ENCODE measurements at places on chromosomes 6 and 20.

GRCh38 chr20:15375836-15376235 is 1038.4 kb upstream of the FLRT3 start:
- no peaks in the 10 kb centered on the region for H3K36me3 ChIP-seq
- no peak overlapping the region for H3K4me3 ChIP-seq
- no peak for DNase-seq
- H3K4me1 ChIP-seq, result no peaks in the 10 kb centered on the region
- no peaks in the 10 kb centered on the region for H3K27me3 ChIP-seq
- no peak overlapping the region for H3K27ac ChIP-seq

GRCh38 chr20:2103461-2104153 is 2.0 kb downstream of the STK35 start:
- peak overlapping the region; percentile 79 for H3K27ac ChIP-seq
- peaks cover 54% of the 10 kb centered on the region for H3K4me1 ChIP-seq
- no peak for DNase-seq
- H3K36me3 ChIP-seq, result peaks cover 25% of the 10 kb centered on the region
- H3K27me3 ChIP-seq, result no peaks in the 10 kb centered on the region

DNA sequence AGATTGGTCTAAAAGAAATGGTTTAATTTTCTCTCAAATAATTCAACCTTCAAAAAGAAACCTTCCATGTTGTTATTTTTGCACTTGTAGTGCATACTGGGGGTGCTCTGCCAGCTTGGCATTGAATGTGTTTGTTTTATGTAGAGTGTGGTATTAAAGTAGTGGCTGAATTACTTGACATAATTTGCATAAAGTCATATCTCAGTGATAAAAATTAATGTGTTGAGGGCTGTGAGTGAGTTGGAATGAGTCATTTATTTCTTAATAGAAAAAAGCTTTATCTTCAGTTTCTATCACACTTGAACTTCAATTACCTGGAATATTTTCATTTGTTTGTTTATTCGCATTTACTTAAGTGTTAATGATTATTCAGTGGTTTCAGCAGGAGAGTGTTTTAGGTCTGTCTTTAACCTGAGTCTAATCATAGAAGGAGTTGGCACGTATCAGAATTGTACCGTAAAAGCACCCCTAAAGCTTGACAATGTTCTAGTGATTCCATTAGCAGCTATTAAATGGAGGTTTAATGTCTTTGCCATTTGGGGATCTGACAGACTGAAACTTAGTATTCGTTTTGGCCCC is 801.2 kb upstream of the FLRT3 start:
- no peak overlapping the region for H3K4me3 ChIP-seq
- DNase-seq, result no peak
- H3K4me1 ChIP-seq, result no peaks in the 10 kb centered on the region
- no peak overlapping the region for H3K27ac ChIP-seq
- H3K27me3 ChIP-seq, result no peaks in the 10 kb centered on the region
- no peaks in the 10 kb centered on the region for H3K36me3 ChIP-seq

- H3K27ac ChIP-seq, result no peak overlapping the region
- no peak for DNase-seq
- no peak overlapping the region for H3K4me3 ChIP-seq
Measured at GRCh38 chr6:142013875-142014495, 118.7 kb upstream of the GJE1 start.

DNA sequence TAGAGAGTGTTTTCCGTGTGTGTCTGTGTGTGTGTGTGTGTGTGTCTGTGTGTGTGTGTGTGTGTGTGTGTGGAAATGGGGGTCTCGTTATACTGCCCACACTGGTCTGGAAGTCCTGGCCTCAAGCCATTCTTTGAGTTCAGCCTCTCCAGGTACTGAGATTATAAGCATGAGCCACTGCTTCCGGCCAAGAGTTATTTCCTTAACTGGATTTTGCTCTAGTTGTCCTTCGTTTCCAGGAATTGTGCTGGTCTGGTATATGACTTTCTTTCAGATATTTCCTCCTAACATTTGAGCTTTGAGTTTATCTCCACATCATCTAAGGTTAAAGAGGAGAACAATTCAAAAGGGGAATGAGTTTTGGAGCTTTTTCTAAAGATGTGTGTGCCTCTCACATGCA is 124.8 kb downstream of the SH3BGRL2 start:
- peaks cover 28% of the 10 kb centered on the region for H3K27me3 ChIP-seq
- H3K27ac ChIP-seq, result no peak overlapping the region
- no peak for DNase-seq
- H3K4me1 ChIP-seq, result no peaks in the 10 kb centered on the region
- H3K36me3 ChIP-seq, result no peaks in the 10 kb centered on the region

- peaks cover 10% of the 10 kb centered on the region for H3K27me3 ChIP-seq
- no peak overlapping the region for H3K4me3 ChIP-seq
- no peaks in the 10 kb centered on the region for H3K36me3 ChIP-seq
- peak; percentile 23 for DNase-seq
- peaks cover 11% of the 10 kb centered on the region for H3K4me1 ChIP-seq
Measured at GRCh38 chr20:62627901-62628612, 14.2 kb upstream of the SLCO4A1 start.

- no peaks in the 10 kb centered on the region for H3K27me3 ChIP-seq
- DNase-seq, result peak; percentile 48
- peak overlapping the region; percentile 38 for H3K27ac ChIP-seq
- no peak overlapping the region for H3K4me3 ChIP-seq
- H3K4me1 ChIP-seq, result peaks cover 48% of the 10 kb centered on the region
- H3K36me3 ChIP-seq, result peaks cover 19% of the 10 kb centered on the region
Measured at GRCh38 chr20:32823078-32823477, 3.3 kb downstream of the MAPRE1 start.

DNA sequence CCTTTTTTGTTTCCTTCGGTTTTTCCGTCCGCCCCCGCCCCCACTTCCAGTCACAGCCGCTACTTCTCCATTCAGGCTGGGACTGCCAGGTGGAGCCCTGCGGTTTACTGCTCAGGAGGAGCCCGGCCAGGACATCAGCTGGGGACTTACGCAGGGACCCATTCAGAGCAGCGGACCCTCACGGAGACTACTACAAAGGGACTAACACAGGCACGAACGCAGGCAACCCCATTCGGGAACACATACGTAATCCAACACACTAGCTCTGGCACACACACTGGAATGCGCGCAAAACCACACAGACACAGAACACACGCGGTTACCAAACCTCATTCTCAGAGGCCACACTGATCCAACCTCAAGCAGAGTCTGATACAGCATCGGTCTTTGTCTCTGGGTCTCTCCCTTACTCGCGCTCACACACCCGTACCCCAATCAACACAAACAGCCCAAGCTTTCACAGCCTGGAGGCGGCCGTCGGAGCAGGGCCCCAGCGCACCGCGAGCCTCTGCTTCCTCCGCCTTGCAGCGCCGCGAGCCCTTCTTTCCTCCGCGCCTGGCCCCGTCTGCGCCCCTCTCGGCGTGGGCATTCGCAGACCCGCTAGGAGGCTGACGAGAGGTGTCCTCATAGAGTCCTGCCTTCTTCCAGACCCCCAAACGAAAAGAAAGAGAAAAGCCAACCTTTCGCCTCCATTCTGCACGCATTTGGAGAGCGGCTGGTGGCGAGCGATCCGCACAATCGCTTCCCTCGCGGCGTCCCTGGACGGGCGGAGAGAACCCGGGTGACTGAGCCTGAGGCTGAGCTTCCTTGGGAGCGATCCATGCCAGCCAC is 1.1 kb upstream of the SLC32A1 start:
- no peak overlapping the region for H3K4me3 ChIP-seq
- H3K27me3 ChIP-seq, result peaks cover 77% of the 10 kb centered on the region
- no peak overlapping the region for H3K27ac ChIP-seq
- H3K36me3 ChIP-seq, result no peaks in the 10 kb centered on the region
- no peak for DNase-seq

DNA sequence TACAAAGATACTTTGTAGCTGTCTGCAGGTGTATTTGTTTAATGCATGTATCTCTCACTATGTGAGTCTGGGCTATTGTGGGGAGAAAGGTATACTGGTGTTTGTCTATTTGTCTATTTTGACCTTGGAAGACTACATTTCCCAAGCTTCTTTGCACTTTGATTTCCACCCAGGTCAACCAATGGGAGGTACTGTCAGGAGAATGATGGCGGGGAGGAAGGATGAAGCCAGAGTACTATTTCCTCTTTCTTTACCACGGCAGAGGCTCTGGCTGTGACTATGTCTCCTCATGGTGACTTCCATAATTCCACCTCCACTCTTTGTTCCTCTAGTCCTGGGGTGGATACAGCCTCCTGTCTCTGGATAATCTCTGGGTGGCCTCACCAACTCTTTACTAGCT is 23.1 kb downstream of the LBP start:
- no peak overlapping the region for H3K27ac ChIP-seq
- H3K4me1 ChIP-seq, result no peaks in the 10 kb centered on the region
- peaks cover 2% of the 10 kb centered on the region for H3K27me3 ChIP-seq
- no peak for DNase-seq
- no peaks in the 10 kb centered on the region for H3K36me3 ChIP-seq

GRCh38 chr6:20921578-20921977 is 387.3 kb downstream of the CDKAL1 start:
- H3K4me1 ChIP-seq, result peaks cover 28% of the 10 kb centered on the region
- H3K36me3 ChIP-seq, result peaks cover 12% of the 10 kb centered on the region
- H3K27ac ChIP-seq, result no peak overlapping the region
- H3K27me3 ChIP-seq, result no peaks in the 10 kb centered on the region
- no peak for DNase-seq
- H3K4me3 ChIP-seq, result no peak overlapping the region

DNA sequence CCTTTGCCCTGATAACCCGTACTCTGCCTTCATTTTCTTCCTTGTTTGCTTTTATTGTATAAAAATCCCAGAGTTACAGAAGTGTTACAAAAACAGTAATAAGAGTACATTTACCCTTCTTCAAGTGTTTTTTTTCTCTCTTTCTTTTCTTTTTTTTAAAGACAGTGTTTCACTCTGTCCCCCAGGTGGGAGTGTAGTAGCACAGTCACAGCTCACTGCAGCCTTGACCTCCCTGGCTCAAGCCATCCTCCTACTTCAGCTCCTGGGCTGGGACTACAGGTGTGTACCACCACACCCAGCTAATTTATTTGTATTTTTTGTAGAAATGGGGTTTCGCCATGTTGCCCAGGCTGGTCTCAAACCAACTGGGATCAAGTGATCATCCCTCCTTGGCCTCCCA is 402.7 kb downstream of the CDKAL1 start:
- no peak overlapping the region for H3K27ac ChIP-seq
- H3K36me3 ChIP-seq, result peaks cover 15% of the 10 kb centered on the region
- no peak overlapping the region for H3K4me3 ChIP-seq
- no peaks in the 10 kb centered on the region for H3K27me3 ChIP-seq
- no peaks in the 10 kb centered on the region for H3K4me1 ChIP-seq
- no peak for DNase-seq

GRCh38 chr20:19304389-19304788 is 91.9 kb downstream of the SLC24A3 start:
- DNase-seq, result no peak
- H3K27ac ChIP-seq, result no peak overlapping the region
- no peaks in the 10 kb centered on the region for H3K4me1 ChIP-seq
- H3K36me3 ChIP-seq, result no peaks in the 10 kb centered on the region

DNA sequence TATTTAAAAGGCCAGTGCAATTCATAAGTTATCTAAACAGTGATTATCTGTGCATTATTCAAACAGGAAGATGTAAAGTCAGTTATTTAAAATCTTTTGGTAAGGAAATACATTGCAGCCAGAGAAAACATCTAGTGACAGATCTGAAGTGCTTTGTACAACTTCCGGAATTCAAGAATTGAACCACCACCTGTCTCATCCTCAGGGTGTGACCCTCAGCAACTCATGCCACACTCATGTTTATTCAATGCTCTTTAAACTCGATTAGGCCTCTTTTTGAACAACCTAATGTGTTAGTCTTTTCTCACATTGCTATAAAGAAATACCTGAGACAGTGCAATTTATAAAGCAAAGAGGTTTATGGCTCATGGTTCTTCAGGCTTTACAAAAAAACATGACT is 62.6 kb upstream of the GGTLC1 start:
- no peak overlapping the region for H3K4me3 ChIP-seq
- H3K27ac ChIP-seq, result peak overlapping the region; percentile 20
- DNase-seq, result no peak
- H3K4me1 ChIP-seq, result peaks cover 42% of the 10 kb centered on the region

DNA sequence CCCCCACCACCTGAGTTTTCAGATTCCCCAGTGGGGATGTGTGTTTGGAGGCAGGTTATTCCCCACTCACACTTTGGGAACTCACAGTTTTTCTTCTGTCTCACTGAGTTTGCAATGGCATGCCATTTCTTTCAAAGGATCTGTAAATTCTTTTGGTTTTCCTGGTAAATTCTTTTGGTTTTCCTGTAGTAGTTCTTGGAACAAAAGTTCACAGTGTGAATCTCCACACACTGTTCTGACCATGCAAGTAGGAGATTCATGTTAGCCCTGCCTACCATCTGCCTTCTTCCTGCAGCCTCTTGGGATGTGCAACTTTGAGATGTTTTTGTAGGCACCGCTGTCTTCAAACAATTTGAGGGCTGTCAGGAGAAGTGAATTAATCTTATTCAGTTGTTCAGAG is 165.6 kb upstream of the OGFRL1 start:
- no peaks in the 10 kb centered on the region for H3K4me1 ChIP-seq
- H3K27ac ChIP-seq, result no peak overlapping the region
- H3K4me3 ChIP-seq, result no peak overlapping the region
- no peaks in the 10 kb centered on the region for H3K36me3 ChIP-seq
- H3K27me3 ChIP-seq, result peaks cover 12% of the 10 kb centered on the region

- H3K36me3 ChIP-seq, result no peaks in the 10 kb centered on the region
- peaks cover 13% of the 10 kb centered on the region for H3K4me1 ChIP-seq
- H3K27ac ChIP-seq, result no peak overlapping the region
- no peak for DNase-seq
- peaks cover 9% of the 10 kb centered on the region for H3K27me3 ChIP-seq
Measured at GRCh38 chr6:7050004-7050403, 57.8 kb upstream of the RREB1 start.

DNA sequence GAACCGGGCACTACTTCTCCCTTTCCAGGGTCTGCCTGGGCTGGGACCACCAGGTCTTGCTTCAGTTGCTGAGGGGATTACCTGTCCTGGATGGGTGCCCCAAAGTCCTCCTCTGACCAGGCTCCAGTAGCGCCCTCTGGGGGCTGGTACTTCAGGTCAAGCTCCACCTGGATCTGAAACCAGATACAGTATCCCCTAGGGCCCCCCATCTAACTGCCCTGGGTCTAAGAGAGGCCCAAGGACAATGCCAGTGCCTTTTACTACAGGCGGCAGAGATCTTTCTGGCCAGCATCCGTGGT is 11.2 kb upstream of the SPAG4 start:
- DNase-seq, result peak; percentile 29
- H3K27me3 ChIP-seq, result peaks cover 17% of the 10 kb centered on the region
- no peak overlapping the region for H3K27ac ChIP-seq
- no peaks in the 10 kb centered on the region for H3K36me3 ChIP-seq
- peaks cover 9% of the 10 kb centered on the region for H3K4me1 ChIP-seq
- no peak overlapping the region for H3K4me3 ChIP-seq

DNA sequence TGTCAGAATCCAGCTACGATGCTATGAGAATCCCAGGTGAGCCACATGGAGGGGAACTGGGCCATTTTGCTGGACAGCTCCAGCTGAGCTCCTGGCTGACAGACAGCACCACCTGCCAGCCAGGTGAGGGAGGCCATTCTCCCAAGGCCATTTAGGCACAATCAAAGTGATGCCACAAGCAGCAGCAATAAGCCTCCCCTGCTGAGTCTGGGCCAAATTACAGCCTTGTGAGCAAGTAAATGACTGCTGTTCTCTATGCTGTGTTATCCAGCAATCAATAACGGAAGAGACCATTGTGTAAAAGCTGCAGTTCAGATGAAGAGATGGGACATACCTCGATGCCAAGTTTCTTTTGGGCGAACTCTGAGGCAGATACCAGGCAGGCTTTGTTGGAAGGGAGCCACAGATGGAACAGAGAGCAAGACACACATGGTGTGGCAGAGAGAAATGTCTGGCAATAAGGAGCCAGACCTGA is 14.0 kb upstream of the SCGN start:
- no peak overlapping the region for H3K4me3 ChIP-seq
- no peak overlapping the region for H3K27ac ChIP-seq
- peaks cover 20% of the 10 kb centered on the region for H3K27me3 ChIP-seq
- no peaks in the 10 kb centered on the region for H3K4me1 ChIP-seq
- no peak for DNase-seq
